ENCODE measurements at places on chromosomes 7 and 10.

DNA sequence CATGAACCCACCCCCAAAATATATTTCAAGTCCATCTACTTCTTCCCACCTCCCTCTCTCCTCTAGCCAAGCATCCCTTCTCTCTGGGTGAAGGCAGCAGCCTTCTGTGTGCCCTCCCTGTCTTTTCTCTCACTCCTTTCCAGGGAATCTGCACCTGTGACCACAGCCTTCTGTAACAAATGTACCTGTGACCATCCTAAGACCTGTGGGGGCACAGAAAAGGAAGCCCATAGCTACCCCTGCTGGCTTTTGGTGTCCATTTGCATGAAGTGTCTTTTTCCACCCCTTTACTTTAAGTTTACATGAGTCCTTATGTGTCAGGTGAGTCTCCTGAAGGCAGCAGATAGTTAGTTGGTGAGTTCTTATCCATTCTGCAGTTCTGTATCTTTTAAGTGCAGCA lies 2.0 kb upstream of the TBXAS1 start:
- DNase-seq = no peak

GRCh38 chr10:51321980-51322379 lies 247.7 kb downstream of the PRKG1 start:
- DNase-seq = no peak

GRCh38 chr7:159145490-159145855 lies 806 bp upstream of the VIPR2 start:
- no peak for DNase-seq

- DNase-seq = no peak
Observed at GRCh38 chr10:71972746-71973695, 8.8 kb downstream of the CHST3 start.

- DNase-seq = no peak
Observed at GRCh38 chr10:19936289-19936688, 120.1 kb downstream of the PLXDC2 start.

DNA sequence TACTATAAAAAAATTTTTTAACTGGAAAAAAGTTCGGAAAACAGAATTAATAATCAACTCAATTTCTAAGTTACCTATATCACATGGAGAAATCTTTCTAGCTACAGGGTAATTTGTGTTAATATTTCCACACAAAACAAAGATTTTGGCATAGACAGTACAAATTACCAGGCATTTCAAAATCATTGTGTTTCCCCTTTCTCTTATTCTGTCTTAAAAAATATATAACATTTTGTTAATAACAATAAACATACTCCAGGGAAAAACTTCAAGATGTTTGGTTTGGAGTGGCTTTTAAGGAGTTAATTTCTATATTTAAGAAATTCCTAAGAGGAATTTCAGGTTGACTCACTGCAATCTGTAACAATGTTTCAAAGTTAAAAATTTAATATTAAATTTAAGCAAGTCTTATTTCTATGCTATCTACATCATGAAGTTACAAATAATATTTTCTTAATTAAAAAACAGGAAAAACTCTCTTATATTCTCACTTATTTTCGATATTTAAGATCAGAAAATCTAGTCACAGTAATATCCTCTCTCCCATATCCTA lies 132.6 kb downstream of the NRBF2 start:
- DNase-seq = no peak

DNA sequence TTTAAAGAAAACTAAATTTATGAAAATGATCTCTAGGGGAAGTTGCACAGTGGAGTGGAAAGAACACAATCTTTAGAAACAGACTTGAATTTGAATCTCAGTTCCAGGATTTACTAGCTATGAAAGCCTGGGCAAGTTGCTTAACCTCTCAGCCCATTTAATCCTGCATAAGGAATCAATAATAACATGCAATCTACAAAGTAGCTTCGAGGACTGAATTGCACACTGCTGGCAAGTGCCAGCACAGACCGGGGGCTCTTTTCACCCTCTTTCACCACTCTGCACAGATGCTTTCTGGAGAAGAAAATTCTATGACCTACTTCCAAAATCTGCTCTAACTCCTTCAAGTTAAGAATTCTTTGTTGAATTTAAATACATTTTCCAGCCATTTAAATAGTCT lies 63.4 kb upstream of the ANK3 start:
- no peak for DNase-seq

DNA sequence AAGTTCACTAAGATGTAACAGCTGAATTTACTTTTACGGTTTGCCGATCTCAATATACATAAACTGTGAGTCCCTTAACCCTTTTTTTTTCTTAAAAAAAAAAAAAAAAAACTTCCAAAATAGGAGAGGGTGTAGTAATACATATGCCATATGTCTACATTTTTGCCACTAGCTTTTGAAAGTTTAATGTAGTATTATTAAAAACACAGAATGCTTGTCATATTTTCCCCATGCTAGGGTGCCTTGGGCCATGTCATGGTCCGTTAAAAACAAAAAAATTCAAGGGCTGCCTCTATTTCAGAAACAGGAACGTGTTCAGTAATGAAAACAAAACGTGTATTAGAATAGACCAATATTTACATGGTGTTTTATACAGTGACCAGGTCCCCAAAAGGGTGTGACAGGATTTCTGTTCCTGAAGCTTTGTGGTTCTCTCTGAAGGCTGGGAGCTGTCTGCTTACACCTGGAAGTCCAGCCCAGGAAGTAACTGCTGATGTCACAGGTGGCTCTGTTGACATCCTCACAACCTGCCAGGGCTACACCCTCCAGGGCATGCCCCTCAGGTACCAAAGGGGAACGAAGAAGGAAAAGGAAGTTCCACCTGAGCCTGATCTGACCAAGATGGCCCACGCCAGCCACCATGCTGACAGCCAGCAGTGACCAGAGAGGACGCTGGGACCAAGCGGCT lies 79.0 kb downstream of the COBL start:
- no peak for DNase-seq

GRCh38 chr7:112462236-112462635 lies 12.0 kb downstream of the IFRD1 start:
- peak; percentile 77 for DNase-seq

- no peak for DNase-seq
Observed at GRCh38 chr10:24009115-24009514, 199.8 kb upstream of the KIAA1217 start.

DNA sequence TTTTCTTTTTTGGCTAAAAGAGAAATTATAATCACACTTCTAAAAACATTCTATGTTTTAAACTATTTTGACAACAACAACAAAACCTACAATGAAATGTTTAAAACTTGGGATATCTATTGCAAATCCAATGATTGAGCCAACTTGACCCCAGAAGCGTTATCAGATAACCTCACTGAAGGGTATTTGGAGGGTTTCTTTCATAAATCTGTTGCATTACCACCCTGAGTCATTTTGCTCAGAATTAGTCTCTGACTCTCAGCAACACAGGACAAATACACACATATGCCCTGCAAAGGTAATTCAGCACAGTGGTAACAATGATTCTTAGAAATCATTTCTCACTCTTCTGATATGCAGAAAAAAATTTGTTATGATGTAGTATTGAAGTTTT lies 2.3 kb upstream of the COL1A2 start:
- DNase-seq = no peak

- no peak for DNase-seq
Observed at GRCh38 chr7:152035817-152036216, 10.3 kb downstream of the GALNT11 start.

DNA sequence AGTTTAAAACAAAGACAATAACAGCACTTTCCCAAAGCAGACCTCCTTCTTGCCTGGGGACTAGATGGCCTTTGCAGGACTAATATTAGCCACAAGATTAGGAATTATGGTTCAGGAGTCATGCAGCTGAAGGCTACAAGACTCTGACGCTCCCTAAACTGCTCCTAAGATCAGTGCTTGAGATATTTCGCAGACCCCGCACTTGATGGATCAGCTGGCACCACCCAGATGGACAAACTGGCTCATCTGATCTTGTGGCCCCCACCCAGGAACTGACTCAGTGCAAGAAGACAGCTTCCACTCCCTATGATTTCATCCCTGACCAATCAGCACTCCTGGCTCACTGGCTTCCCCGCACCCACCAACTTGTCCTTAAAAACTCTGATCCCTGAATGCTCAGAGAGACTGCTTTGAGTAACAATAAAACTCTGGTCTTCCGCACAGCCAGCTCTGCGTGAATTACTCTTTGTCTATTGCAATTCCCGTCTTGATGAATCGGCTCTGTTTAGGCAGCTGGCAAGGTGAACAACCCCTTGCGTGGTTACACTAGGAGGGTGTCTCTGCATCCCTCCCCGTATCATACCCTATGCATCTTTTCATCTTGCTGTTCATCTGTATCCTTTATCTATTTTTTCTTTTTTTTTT lies 26.9 kb upstream of the NRBF2 start:
- peak; percentile 66 for DNase-seq

DNA sequence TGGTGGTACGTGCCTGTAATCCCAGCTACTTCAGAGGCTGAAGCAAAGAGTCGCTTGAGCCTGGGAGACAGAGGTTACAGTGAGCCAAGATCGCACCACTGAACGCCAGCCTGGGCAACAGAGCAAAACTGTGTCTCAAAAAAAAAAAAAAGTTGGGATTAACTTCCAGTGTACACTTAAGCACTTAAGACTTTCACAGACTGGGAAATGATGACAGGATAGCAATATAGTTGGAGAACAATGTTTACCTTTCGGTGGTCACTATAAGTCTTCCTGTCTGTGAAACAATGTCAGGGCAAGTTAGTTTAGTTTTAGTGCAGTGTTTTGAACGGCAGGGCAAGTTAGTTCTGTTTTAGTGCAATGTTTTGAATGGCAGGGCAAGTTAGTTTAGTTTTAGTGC lies 130.2 kb downstream of the TPST1 start:
- no peak for DNase-seq

DNA sequence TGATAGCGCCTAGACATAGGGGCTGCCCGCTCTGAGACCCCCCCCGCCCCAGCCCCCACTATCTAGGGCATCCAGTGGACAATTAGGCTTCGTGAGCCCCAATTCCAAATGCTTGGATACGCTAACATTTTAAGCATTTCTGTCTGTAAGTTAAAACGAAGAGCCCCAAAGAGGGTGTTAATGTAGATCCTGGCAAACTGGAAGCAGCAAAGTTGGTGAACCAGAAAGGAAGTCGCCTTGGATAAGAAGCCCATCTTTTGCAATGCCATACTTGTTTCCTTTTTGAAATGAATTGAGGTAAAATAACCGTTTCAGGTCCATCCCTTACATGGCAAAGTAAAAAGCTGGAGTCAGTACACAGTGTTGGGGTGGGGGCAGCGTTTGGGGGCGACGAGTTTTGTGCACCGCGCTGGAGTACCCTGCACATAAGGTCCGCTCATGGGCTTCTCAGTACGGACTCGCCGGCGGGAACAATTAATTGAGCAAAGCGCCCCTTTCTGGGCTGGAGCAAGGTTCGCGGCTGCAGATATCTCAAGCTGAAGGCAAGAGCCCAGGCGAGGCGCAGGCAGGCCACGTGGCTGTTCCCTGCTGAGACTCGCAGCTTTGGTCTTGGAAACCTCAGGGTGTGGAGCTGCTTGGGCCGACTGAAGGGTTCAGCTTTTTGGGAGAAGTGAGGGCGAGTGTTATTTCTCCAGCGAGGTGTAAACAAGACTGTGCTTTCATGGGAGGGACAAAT lies 1.4 kb upstream of the TWIST1 start:
- no peak for DNase-seq

- DNase-seq = no peak
Observed at GRCh38 chr10:132266594-132267161, 41.1 kb downstream of the STK32C start.

GRCh38 chr10:79310911-79311573 lies 36.2 kb upstream of the PPIF start:
- DNase-seq = no peak

DNA sequence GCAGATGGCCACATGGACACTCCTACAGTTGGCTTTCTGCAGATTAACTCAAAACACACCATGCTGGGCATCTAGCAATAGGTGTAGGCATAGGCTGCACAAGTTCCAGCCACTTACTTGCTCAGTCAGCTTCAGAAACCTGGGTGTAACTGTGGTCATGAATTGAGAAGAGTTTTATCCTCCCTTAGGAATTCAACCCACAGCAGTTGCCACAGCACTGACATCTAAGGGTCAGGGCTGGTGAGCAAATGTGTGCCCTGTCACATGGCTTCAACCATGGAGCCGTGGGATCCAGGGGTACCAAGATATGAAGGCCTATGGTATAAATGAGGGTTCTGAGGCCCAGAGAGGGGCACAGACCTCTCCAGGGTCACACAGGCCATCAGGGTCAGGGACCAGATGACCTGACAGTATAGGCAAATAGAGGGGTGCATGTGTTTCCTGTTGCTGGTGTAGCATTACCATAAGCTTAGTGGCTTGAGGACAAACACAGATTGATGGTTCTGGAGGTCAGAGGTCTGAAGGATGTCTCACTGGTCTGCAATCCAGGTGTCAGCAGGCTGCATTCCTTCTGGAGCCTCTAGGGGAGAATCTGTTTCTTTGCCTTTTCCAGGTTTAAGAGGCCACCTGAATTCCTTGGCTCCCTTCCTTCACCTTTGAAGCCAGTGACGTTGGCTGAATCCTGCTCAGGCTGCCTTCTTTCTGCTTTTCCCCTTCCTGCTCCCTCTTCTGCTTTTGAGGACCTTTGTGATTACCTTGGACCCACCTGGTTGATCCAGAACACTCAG lies 24.1 kb downstream of the MINDY4 start:
- no peak for DNase-seq

DNA sequence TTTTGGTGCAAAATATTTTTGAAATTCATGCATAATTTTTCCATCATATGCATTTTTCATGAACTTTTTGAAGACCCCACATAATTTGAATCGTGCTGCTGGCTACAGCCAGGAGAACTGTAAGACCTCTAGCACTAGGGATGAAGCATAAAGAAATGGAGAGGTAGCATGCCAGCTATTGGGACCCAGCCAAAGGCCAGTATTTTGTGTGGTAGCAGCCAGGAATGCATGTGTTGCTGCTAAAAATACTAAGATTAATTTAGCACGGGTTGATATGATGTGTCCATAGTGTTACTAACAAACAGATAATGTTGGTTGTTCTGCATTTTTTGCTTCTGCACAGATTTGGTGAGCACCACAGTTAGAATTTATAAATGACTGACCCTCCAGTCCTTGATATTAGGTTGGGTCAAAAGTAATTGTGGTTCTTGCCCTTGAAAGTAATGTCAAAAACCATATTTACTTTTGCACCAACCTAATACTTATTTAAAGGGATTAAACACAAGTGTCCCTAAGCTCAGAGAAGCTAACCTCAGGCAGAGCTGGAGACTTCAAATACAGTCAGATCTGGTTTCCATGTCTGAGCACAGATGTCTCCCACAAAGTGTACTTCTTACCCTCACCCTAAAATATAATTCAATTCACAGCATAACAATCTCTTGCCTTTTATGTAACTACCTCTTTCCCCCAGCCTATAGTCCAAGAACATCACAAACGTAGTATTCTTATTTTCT lies 54.1 kb upstream of the NPSR1 start:
- DNase-seq = no peak

All from epithelial cell of prostate (primary cell).